Adipocyte (in vitro differentiated cells): ENCODE measurements at places on chromosomes 1 and 21.

DNA sequence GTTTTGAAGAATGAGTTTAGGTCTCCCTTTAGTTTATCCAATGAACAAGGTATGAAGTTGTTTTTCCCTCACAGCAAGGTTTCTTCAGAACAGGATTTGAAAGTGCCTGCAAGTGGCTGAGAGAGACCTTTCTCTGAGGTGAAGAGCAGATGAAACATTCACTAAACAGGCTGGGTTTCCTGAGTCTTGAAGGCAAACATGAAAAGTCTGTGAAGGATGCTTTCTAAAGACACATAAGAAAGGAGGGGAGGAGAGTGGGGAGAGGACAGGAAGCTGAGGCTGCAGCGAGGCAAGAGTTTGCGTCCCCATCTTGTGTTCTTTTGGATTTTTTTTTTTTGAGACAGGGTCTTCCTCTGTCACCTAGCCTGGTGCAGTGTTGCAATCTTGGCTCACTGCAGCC, 95.7 kb upstream of the SIM2 start:
- no peak for DNase-seq

GRCh38 chr1:161099090-161099802, 1.1 kb downstream of the KLHDC9 start:
- DNase-seq: no peak

- no peak for DNase-seq
Measured at GRCh38 chr21:33747420-33747819, 105.1 kb downstream of the ITSN1 start.

DNA sequence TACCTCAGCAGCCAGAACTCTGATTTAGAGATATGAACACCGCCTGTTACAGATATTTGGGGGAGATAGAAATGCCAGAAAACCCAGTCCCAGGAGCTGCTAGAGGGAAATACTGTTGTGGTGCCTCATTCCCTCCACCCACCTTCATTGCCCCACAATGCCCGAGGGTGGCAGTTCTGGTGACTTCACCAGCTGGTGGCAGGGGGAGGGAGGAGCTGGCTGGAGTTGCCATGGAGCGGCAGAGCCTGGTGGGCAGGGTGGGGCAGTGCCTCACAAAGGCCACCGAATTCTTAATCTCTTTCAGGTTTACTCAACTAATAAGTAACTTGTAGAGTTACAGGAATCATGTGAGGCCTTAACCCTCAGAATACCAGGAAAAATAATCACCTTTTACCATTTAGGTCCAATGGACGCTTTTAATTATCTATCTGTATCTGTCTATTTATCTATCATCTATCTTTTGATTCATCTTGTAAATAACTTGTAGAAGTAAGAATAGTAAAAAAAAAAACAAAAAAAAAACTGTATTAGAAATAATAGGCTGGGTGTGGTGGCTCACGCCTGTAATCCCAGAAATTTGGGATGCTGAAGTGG, 11.7 kb upstream of the S100A11 start:
- peak; percentile 84 for DNase-seq

GRCh38 chr1:83860490-83861221, 138.3 kb downstream of the TTLL7 start:
- peak; percentile 11 for DNase-seq

DNA sequence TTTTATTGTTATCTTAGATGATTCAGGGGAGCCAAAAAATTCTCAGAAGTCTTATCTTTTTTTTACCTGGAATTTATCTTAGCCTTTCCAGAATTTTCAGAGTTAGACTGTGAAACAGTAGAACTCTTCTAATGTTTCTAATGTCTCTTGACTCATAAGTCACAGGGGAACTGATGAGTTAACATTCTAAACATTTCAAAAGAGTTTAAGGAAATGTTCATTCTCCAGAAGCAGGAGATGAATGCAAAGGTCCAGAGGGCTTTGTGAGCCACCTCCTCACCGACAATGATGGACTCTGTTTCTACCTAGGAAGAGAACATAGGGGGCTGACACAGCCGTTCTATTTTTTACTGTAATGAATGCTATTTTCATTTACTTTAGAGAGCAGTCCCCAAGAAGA, 157.5 kb downstream of the BRINP2 start:
- no peak for DNase-seq
